Fibroblast of skin of right quadriceps (primary cell): ENCODE measurements at places on chromosomes 7 and 10.
A peak's percentile ranks its signal among the peaks of the same experiment; 100 is the strongest.

DNA sequence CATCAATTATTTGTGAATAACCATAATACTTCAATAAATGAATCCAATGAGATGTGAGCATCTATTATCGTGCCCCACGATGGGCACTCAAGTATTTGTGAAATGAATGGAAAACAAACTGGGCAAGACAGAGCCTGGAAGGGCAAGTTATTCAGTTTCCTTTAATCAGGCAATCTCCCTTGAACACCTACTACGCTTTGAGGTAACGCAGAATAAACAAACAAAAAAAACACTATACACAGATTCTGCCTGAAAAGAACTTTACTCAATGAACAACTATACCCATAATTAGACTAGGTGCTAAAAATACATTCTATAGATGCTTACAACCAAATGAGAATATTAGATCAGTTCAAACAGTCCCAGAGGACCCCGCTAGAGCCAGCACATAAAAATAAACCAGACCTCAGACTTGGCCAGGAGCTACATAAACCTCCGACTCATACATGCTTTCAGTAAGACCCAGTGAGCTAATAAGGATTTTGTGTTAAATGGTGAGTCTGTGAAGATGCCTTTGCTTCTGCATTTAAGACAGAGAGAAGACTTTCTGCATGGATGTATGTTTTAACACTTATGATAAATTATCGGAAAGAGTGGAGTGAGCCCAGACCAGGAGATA is 121.3 kb downstream of the MPP7 start:
- peak; percentile 84 for DNase-seq

DNA sequence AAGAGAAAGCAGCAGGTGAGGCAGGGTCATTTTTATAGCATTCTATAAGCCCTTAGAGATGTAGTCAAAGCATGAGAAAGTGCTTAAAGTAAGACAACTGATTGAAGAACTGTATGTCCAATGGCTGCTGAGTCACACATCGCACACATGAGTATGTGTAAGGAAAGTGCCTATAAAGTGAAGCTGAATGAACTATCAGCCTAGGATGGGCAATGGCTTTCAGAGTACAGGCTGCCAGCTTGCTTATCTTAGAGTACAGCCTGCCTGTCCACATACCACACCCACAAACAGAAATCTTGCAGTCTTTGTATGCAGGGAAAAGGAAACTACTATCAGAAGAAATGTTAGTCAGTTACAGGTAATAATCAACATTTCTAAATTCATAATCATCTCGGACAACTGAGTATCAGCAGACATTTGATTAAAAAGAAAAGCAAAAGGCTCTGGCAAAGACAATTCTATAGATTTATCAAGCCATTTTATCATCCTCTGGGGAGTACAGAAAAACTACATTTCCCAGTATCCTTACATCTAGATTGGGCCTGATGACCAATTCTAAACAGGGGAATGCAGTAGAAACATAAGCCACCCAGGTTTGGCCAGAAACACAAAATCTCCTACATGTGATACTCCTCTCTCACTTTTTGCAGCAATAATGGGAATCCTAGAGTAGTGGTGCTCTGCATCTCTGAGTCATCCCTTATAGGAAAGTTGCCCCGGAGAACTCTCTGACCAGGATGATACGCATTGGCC is 16.2 kb upstream of the EPHB6 start:
- DNase-seq = no peak

- DNase-seq = peak; percentile 94
Observed at GRCh38 chr10:75547391-75548298, 116.2 kb downstream of the LRMDA start.

DNA sequence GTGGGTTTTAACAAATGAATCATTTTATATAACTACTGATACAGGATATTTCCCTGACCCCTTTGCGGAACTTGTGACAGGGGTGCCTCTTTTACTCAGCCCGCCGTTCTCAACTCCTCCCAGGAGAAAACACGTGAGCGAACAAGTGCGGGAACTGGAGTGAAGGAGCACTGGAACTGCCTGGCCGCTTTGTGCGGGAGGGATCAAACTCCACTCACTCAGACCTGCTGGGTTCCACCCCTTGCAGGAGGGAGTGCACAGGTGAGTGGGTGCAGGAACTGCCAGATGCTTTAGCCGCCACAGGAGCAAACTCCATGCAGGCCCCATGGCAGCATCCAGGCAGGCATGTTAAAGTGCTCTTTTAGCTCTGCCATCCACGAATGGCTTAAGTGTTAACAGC is 513.4 kb upstream of the GRM3 start:
- no peak for DNase-seq

DNA sequence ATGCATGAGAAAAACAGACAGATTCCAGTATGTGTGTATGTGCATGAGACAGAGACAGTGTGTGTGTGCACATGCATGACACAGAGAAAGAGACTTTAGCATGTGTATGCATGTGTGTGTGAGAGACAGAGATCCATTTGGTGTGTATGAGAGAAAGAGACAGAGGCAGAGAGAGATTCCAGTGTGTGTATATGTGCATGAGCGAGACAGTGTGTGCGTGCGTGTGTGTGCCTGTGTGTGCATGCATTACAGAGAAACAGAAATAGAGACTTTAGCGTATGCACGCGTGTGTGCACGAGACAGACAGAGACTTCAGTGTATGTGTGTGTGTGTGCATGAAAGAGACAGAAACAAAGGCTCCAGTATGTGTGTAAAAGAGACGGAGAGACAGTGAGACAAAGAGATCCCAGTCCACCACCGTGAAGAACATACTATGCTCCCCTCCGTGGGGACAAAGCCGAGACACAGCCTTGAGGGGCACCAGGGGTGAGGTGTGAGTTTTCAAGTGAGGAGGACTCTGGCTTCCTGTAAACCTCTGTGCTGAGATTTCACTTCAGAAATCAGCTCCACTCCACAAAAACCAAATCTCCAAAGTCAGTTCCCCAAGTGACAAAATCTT is 188.9 kb downstream of the GRID1 start:
- no peak for DNase-seq

- DNase-seq = no peak
Observed at GRCh38 chr7:129865925-129866201, 86.9 kb downstream of the UBE2H start.

- no peak for DNase-seq
Observed at GRCh38 chr10:71573562-71574518, 145.7 kb downstream of the C10orf105 start.

DNA sequence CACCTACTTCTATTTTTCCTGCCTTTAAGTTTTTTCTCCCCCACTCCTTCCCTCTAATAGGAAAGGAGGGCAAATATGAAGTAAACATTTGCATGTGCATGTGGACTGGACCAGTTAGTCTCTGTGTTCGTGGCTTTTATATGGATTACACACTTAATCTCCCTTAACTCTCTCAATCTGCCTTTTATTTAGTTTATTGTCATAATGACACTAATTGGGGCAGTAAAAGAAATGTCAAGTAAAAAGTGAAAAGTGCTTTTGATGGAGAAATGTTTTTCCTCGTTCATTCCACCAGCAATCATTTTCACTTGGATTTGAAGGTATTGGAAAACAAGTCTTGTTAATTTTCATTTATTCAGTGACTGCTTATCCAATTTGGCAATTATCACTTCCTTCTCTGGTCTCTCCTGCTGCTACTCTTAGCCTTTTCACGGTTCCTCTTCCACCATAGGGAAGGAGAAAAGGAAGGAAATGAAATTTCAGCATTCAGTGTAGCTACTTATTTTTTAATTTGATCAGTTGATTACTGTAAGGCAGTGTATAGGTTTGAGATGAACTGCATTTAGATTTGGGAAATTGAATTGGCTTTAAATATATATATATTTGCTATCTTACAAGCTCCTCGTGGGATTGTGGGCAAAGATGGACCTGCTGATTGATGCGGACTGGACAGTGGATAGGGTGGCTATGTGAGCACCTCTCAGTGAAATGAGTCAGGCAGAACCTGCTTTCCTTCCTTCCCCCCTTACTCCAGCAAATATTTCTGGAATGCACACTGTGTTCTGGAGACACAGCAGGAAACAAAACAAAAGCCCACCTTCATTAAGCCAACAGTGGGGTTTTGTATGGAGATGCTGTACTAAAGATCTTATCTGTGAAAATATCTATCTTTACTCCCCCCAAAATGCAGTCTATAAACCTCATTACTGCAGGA is 77.5 kb downstream of the LRRC4 start:
- DNase-seq = no peak

- no peak for DNase-seq
Observed at GRCh38 chr7:142407939-142408570, 150.2 kb upstream of the PRSS58 start.

GRCh38 chr10:5551531-5552375 is 27.0 kb downstream of the CALML3 start:
- DNase-seq = no peak

GRCh38 chr10:130999376-131000202 is 311.9 kb downstream of the TCERG1L start:
- no peak for DNase-seq

GRCh38 chr10:75165684-75166622 is 44.6 kb upstream of the VDAC2 start:
- no peak for DNase-seq

DNA sequence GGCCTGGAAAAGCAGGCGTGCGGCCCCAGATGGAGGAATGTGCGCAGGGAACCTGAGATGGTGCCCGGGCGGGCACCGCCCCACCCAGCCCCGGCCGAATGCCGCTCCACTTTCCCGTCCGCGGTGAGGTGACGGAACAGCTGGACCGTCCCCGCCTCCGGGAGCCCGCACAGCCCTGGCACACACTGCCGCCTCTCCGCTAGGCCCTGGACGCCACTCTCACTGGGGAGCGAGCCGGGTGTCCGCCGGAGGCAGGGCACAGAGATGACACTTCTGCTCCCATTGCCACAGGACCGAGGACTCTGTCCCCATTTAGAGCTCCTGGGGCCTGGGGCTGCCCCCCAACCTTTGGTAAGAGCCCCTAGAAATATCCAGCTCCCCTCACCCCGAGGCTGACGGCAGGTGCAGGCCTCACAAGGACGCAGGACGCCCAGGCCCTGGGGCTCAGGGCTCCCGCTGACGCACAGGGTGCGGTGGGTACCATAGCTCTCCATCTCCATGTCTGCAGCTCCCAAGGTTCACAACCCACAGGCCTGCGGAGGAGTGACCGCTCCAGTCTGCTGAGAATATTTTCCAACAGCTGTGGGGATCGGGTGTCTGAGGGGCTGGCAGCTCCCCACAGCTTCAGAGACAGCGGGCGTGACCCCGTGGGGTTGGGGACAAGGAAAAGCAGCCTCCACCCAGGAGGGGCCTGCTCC is 52.2 kb upstream of the PDGFA start:
- no peak for DNase-seq

- peak; percentile 76 for DNase-seq
Observed at GRCh38 chr10:110651044-110651958, 7.2 kb downstream of the RBM20 start.

- no peak for DNase-seq
Observed at GRCh38 chr7:106779877-106780276, 85.2 kb upstream of the PIK3CG start.

DNA sequence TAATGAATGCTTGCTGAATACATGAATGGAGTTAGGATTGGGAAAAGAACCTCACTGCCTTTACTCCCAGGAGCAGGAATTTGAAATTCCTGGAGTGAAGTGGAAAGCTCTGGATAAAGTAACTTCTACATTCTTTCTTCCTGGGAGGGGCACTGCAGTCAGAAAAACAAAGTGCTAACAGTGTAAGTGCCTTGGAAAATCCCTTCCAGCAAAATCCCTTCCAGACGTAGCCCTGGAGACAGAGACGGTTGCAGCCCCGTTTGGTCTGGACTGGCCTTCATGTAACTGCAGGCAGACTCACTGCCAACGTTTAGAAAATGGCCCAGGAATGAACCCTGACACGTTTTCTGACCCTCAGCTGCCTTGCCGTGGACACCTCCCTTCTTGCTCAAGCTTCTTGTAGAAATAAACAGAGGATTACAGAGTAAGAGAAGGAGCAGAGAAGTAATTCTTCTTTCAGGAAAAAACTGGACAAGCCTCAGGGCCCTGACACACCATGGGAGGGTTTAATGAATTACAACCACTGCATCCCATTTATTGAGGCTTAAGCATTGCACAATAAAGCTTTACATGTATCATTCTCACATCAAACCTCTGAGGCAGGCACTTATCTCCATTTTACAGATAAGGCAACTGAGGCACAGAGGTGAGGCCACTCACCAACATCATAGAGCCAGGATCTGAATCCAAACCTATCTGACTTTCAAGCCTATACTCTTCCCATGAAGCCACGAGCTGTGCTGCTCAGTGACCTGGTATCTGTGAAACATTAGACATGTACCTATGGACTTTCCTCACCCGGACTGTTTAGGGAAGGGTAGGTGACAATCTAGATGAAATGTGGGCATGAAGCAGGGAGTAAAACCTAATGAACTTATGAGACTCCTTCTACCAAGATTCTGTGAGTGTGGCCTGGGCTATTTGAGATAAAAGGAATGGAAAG is 7.8 kb downstream of the ITPRIP start:
- peak; percentile 74 for DNase-seq

GRCh38 chr7:41035794-41036193 is 667.1 kb downstream of the INHBA start:
- DNase-seq = no peak

DNA sequence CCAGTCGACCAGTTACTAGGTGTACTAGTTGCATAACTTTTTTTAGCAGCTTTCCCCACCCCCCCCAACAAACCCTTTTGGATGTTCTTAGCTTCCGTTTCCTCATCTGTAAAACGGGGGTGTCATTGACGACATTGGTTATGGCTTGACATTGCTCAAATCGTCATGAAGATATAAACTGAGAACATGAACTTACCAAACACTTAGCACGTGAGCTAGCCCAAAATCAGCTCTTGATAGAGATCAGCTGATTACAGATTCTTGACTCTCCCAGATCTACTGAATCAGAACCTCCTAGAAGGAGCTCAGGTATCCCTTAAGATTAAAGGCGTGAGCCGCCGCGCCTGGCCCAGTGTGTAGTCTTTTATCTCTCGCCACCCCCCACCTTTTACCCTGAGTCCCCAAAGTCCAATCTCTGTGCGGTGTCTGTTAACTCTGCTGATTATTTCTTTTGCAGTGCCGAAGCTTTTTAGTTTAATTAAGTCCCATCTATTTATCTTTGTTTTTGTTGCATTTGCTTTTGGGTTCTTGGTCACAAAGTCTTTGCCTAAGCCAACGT is 1.0 kb upstream of the GNA12 start:
- no peak for DNase-seq

DNA sequence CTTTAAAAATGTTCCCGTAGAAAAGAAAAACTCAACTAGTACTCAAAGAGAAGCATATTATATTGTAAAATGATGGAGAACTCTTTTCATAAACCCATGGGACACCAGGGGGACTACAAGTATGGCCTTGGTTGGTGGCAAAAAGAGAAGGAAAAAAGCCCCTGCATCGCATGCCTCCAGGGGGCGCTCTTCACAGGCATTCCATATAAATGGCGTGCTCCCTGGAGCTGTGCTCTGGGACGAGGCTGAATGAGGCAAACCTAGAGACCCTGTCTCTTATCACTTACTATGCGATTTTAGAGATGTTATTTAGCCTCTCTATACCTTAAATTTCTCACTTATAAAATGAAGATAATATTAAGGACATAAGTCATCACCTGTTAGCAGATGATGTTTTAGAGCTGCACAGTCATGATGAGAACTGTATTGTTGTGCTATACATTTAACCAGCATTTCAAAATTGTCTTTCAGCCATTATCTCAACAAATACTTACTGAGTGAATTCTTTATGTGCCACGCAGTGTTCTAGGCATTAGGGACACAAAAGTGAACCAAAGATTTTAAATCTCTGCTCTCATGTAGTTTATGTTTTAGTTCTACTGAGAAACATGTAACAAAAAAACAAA is 105.8 kb downstream of the ARHGAP21 start:
- DNase-seq = peak; percentile 35

- no peak for DNase-seq
Observed at GRCh38 chr7:8443576-8444467, 10.4 kb downstream of the NXPH1 start.
